GM13977 (cell line): ENCODE measurements at places on chromosomes 3 and 15.

GRCh38 chr3:30129765-30130164 is 476.6 kb upstream of the TGFBR2 start:
- DNase-seq: no peak

GRCh38 chr3:44444896-44445691 is 32.4 kb downstream of the ZNF445 start:
- no peak for DNase-seq

DNA sequence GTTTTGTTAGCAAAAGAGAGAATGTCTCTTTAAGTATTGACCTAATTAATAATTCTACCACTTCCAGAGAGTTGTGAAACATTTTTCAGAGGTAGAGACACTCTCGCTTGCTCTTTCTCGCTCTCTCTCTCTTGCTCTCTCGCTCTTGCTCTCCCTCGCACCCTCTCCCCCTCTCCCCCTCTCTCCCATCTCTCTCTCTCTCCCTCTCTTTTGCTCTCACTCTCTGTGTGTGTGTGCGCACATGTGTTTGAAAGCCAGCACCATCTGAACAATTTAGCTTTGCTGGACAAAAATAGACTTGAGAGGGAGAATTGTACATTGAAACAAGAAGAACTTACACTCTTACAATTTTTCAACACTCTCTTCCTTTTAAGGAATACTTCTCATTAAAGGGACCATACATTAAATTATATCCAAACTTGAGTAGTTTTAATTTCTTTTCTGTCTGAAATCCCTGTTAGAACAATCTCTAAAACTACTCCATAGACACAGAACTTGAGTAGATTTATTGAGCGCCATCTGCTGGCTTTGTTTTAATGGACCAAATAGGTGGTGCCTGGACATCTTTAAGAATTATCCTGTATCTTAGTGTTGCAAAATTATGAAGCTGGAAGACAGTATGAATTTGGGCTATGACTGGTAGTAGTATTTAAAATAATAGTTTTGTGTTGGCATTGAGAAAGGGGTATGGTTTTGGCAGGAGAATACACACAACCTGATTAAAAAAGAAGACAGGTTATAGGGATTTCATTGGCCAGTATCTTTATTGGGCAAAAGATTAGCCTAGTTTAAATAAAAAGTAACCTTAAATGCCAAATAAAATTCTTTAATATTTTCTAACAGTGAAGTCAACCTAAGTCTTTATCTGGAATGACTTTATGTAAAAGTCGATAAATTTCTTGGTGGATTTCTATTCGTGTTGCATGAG is 124.6 kb downstream of the AKAP13 start:
- DNase-seq: peak; percentile 23

- no peak for DNase-seq
Observed at GRCh38 chr3:43028001-43028400, 48.9 kb downstream of the GASK1A start.

DNA sequence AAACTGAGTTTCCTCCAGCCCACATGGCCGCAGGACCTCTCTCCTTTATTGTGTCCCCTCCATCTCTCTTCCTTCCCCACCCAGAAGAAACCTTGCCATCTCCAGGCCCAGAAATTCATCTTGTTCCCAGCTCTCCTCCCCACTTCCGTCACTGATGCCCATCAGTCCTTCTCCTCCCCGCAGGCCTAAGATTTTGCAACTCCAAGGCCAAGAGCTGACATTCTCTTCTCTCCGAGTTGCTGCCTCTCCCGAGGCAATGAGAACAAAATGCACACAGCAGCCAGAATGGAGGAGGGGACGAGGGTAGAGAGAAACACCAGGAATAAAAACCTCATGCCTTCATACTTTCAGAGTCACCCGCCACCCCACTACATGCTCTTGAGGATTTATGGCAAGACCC is 526.5 kb upstream of the PROK2 start:
- no peak for DNase-seq

GRCh38 chr15:86167841-86168240 is 88.2 kb downstream of the AGBL1 start:
- DNase-seq: no peak

GRCh38 chr3:195032106-195032759 is 238.7 kb downstream of the XXYLT1 start:
- DNase-seq: no peak

DNA sequence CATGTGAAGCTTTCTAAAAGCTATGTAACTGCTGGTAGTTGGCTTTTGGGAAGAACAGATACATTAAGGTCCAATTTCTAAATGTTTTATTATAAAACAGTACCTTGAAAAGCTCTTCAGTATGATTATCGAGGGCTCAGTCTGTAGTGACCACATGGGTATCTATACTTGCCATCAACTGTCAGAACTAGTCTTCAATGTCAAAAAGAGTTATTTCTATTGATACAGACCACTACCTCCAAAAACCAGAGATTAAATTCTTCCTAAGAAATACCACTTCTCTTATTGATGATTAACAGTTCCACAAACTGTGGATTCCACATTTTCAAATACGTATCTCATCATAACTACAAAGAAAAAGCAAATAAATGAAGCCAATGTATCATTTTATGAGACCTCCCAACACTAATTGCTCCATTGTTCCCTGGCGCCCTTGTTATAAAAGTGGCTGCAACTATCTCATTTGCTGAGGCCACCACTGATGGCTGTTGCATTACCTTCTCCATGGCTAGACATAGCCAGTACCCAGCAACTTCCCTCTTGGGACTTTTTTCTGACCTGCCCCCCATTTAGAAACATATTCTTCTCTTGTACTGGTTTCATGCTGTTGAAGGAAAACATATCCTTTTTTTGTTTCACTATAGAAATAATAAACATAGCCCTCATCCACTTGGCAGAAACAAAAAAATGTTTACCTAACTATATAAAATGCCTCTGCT is 33.9 kb upstream of the MBNL1 start:
- DNase-seq: no peak

DNA sequence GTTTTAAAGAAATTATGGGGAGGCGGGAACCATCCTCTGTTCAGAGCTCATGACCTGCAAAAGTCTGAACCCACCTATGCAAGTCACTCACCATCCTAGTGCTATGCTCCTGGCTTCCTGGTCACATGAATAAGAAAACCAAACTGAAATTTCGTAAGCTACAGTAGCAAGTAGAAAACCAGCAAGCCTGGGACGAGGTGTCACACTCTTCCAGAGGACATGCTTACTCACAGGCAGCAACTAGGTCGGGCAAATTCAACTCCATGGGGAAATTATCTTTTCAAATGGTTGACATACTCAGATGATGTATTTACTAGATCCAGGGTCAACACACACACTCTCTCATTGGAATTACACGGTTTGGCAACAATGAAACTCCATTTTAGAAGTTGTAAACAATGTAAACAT is 31.3 kb downstream of the LDHAL6B start:
- no peak for DNase-seq

DNA sequence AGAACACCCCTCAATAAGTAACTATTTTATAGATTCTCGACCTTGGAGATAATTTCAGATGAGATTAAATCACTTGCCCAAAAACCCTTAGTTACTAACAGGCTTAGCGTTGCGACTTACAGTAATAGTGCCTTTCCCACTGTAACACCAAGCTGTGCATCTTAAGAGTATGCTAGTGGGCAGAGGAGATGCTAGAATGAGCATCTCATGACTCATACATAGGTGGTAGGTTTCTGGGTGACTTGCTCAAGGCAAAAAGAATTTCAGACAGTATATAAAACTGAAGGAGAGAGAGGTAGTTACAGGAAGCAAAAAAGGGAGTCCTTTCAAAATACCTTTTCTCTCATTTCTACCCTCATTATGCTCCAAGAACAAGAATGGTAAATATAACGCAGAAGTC is 3.9 kb downstream of the KATNBL1 start:
- DNase-seq: no peak

GRCh38 chr3:59764171-59764570 is 714.3 kb upstream of the CFAP20DC start:
- DNase-seq: no peak

DNA sequence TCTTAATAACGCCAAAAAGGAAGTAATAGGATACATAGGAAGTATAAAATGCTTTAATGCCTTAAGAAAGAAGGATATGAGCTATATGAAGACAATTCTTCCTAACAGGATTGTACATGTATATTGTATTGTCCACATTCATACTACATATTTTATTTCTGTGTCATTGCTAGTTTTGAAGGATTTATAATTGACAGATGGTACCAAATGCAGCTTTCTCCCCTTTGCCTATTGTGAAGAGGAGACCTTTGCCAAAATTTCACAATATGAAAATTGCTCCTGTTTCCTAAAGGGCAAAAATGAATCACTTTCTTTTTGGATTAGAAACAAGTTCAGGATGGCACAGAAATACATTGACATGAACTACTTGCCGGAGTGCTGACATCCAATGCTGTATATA is 34.8 kb upstream of the EOMES start:
- no peak for DNase-seq

DNA sequence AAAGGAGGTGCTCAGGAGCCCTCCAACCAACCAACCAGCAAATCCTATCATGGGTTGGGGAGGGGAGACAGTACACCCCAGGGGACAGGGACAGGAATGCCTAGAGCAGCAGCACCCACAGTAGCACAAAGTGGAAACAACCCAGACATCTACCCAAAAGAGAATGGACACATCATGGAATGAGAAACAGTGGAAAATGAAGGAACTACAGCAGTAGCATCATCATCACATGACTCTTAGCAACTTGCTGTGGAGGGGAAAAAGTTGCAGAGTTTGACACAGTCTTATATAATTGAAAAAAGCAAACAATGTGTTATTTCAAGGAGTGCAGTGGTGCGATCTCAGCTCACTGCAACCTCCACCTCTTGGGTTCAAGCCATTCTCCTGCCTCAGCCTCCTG is 11.0 kb downstream of the C3orf22 start:
- no peak for DNase-seq

DNA sequence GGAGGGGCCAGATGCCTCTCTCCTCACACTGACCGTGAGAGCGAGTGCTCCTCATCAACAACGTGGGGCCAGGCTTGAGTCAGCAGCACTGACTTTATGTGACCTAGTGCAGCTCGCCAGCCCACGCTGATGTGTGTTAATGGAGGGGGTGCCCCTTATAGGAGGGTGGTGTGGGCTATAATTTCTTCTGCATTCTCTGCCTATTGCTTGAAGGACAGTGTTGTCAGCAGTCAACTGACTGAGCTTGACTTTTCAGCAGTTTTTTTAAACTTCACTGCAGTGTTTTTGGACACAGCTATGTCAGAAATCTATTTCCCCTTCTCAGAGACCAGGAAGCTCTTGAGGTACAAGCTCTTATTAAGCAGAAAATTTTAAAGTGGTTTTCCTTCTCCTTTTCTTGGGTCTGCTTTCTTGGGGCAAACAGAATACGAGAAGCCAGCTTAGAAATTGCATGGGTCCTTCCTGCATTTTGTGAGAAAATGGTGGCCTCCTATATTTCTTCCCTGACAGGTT is 304.8 kb upstream of the CTDSPL start:
- DNase-seq: no peak

GRCh38 chr3:111582120-111582474 is 13.0 kb downstream of the ZBED2 start:
- no peak for DNase-seq
